ENCODE measurements at places on chromosomes 6 and 20.
A peak's percentile ranks its signal among the peaks of the same experiment; 100 is the strongest.

DNA sequence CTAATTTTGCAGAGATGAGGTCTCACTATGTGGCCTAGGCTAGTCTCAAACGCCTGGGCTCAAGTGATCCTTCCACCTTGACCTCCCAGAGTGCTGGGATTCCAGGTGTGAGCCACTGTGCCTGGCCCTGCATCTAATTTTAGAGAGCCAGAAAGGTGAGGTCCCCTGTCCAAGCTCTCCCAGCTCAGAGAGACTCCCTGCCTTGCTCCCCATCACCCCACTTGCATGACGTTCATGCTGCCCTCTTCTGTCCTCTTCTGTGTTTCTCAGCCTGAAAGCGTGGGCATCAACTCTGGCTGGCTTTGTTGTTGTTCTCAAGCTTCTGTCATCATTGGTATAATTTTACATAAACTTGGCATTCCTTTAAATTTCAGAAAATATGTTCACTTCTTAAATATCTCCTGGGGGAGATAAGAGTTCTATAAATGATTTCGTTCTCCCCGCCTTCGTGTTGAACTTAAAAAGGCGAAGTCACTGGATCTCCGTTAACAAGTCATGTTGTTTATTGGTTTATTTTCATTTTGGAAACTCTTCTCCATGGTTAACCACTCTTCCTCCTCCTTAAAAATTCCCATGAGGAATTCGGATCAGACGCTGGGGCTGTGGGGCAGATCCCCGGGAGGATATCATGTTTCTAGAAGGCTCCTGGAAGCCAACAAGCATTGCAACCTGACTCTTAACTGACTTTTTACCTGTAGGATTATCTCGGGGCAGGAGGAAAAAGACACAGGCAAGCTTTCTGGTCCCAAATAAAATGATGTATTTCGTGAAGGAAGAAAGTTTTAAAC, 13.2 kb upstream of the PARD6B start:
- DNase-seq = no peak

GRCh38 chr6:146948790-146949342, 255.4 kb upstream of the STXBP5 start:
- no peak for DNase-seq

DNA sequence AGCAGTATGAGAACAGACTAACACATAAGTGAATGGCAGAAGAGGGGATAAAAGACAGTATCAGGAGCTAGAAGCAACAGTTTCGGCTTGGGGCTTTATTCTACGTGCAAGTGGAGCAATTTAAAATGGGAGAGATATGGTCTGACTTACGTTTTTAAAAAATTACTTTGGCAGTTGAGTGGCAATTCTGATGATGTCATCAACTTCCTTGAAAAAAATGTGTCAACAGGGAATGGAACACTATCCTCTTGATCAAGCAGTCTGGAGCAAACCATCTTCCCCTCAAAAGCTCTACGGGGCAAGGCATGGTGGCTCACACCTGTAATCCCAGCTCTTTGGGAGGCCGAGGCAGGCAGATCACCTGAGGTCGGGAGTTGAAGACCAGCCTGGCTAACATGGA, 24.1 kb downstream of the PTPRT start:
- no peak for DNase-seq

DNA sequence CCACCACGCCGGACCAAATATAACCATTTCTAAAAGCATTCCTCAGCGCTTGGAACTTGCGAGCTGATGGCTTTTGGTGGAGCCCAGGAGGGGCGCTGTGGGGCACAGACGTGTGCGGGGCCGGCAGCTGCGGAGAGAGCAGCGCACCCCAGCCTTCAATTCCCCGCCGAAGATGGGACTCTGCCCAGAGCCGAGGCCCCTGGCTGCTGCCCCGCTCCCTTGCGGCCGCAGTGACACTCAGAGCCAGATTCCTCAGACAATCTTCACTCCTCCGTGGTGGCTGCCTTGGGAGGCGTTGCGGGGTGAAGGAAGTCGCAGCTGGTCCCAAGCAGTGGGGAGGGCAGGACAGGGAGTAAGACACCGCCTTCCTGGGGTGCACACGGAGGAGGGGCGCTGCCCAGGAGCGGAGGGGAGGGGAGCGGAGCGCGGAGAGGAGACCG, 87.7 kb downstream of the TMEM242 start:
- peak; percentile 42 for DNase-seq

- DNase-seq = no peak
Observed at GRCh38 chr6:91976797-91977196, 1389.9 kb upstream of the MAP3K7 start.

DNA sequence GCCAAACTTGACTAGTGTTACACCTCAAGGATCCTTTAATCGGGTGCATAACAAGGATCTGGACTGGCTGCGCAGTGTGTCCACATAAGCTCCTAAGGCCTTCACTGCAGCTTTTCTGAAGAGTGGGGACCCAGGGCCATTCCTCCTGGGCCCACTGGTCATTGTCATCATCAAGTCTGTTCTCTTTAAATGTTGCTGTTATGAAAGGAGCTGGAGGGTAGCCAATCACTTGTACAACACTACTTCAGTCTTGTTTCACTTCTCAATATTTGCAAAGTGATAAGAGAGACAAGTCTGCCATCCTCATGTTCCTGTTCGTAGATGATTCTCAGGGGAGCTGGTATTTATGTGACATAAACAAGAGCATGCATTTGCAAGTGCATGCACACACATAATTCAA, 149.8 kb downstream of the SYNDIG1 start:
- DNase-seq = no peak

- DNase-seq = no peak
Observed at GRCh38 chr20:32071395-32072167, 19.5 kb downstream of the HCK start.

DNA sequence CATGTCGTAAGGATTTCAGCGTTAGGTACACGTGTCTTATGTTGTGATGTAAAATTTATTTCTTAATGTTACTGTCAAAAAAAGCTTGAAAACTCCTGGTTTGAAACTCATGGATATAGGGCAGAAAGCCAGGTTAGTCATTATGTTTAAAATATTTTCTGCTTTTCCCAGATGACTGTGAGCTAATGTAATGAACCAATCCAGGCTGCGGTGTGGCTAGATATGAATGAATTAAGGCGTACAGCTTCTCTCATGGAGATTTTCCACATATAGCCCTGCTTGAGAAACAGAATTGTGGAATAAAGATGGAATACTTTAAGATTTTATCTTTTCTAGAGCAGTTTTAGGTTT, 80.3 kb upstream of the STMND1 start:
- DNase-seq = no peak

DNA sequence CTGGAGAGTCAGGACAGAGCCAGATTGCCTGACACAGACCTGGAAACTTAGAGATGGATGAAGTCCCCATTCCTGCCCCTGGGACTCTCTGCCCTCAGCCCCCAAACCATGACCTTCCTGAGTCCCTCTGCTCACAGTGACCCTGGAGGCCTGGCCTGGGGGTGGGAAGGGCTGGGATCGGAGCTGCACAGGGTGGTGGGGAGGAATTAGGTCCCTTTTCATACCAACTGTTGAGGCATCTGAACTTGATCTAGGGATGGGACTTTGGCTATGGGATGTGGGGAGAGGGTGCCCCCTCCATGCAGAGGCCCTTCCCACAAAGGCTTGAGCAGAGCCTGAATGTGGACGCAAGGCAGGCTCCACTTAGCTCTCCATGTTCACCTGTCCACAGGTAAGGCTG, 144.1 kb downstream of the MRPL14 start:
- no peak for DNase-seq

DNA sequence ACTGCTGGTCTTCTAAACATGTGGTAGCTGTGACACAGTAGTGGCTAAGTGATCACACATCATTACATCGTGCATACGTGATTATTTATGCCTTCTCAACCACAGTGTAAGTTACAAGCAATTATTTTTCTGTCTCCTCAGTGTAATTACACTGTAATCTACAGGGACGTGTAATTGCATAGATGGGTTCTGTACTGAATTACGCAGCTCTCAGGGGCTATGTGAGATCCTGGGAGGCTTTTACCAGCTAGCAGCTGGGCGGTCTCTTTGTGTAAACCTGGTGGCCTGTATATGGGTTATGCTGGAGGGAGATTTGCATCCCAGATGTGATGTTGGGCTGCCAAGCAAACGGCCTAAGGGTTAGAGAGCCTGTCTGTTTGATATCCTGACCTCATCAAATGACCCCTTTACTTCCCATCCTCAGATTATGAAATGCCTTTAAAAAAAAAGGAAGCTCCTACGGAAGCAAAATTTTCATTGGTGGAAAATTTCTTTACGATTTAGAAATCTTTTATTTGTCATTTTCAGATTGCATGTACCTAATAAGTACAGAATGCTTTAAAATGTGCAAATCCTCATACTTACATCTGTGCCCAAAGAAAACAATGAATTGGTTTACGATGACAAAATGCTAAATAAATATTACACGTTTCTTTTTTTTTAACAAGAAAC, 402.8 kb upstream of the JAG1 start:
- no peak for DNase-seq

GRCh38 chr6:39855356-39855995, 63.3 kb downstream of the DAAM2 start:
- no peak for DNase-seq

DNA sequence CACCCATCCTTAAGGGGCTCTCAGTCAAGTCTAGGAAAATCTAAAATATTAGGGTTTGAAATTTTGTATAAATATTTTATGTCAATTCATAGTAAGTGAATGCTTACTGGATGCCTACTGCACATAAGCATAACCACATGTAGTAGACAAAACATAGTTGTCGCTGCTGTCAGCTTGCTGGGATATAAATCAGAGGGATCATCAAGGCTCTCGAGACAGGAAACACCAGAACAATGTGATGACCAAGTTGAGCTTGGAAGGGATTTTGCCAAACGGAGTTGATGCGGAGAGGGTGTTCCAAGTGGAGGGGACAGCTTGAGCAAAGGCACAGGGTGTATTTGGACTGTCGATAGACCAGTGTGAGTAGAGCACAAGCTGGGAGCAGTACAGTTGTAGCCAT, 105.8 kb upstream of the SUPT3H start:
- no peak for DNase-seq

- DNase-seq = no peak
Observed at GRCh38 chr6:9503111-9503761, 911.6 kb downstream of the TFAP2A start.

DNA sequence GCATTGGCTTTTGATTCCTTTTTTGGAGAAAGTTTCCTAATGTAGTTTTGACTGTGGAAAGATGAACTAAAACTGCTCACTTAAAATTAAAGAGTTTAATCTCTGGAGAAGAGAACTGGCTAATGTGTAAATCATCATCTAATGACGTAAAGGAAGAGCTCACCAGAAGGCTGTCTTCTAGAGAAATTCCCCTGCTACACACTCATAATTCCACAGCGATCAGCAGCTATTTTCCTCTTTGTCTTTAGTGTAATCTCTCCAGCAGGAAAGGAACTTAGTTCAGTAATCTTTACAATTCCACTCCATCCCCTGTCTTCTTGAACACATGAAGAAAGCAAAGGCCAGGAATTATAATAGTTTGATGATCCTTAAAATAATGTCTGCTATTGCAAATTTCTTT, 15.8 kb downstream of the SPTLC3 start:
- no peak for DNase-seq

GRCh38 chr6:97812940-97813339, 529.9 kb upstream of the MMS22L start:
- no peak for DNase-seq

DNA sequence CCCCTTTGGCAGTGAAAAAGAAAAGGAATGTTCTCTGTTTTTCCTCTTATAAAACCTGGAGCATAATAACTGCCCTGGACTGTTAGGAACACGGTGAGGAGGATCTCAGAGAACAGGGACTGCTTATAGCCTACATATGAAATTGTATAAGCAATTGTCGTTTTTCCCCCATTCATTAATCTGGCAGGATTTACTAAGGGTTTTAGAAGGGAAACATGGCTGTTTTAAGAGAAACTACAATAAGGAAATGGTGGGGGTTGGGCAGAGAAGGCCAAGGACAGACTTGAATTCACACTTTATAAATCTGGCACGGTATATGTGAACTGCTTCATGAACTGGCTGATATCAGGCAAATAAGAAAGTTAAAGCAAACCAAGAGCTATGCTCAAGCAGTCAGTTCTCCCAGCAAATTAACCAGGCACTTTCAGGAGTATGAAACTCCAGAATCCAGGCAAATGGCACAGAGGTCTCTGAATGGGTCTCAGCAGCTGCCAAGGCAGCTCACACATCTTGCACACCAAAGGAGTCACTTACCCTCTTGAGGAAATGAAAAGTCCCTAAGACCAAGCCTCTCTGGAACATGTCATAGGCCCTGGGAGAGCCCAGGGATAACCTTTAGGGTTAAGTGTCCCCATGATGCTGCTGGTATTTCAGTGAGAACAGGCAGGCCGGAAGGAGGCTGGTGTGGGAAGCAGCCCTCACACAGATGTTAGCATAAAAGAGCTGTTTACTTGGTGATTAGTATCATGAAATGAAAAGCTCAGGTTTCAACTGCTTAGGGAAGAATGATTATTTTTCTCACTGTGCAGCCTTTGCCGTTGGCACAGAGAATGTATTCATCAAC, 260.5 kb upstream of the MARCKS start:
- DNase-seq = no peak

- no peak for DNase-seq
Observed at GRCh38 chr20:48614593-48615274, 213.1 kb downstream of the PREX1 start.

GRCh38 chr6:154791556-154792317, 58.5 kb downstream of the SCAF8 start:
- no peak for DNase-seq

DNA sequence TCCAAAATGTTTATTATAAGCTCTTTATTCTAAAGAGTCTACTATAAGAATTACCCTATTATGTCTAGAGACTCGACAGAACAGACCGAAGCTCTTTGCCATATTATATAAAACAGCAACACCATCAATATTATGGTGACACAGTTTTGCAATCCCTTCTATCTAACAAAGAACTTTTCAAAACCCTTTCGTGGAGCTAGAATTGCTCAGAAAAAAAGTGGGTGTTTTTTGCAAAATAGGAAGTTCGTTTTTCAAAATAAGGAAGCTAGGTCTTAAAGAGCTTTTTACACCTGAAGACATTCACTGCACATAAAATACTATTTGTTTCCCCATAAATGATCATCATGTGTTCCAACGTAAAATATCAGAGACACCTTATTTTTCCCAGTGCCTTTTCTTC, 240.0 kb downstream of the FOXC1 start:
- no peak for DNase-seq

DNA sequence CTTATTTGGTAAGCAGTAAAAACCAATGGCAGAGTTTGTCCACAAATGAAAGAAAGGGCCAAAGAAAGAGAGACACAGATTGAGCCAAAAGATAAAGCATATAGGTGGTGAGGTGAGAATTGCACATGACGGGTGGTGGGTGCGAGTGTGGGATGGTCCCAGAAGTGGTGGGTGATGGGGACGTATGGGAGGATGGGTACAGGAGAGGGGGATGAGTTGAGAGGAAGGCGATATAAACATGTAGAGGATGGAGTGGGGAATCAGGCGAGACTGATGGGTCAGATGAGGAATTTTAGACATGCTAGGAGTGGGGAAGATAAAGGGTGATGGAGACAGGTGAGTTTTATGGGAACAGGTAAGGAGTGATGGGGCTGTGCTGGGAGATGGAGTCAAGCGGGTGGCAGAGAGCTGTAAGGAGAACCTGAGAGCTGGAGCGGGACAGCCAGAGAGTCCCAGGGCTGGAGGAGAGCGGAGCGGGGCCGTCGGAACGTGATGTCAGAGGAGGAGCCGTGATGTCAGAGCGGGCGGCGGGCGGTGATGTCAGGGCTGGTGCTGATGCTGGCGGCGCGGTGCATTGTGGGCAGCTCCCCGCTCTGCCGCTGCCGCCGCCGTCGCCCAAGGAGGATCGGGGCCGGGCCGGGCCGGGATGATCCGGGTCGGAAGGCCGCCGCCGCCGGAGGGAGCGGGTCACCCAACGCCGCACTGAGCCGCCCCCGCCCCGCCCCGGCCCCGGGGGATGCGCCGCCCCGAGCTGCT, at the start of gene TTBK1:
Gene TTBK1 (plus strand): TSS at position 574 of the 756 bp plus-strand sequence. CDS start 3,180 bp downstream, outside the sequence.
- no peak for DNase-seq

GRCh38 chr6:167652042-167652700, 174.5 kb upstream of the AFDN start:
- DNase-seq = no peak

Data from stimulated activated CD4-positive, alpha-beta T cell treated with anti-CD3 and anti-CD28 coated beads, Interleukin-4, amount 100 ng/mL, for 48 hours (primary cell).